NCI-H524 (cell line): ENCODE measurements at places on chromosomes 7 and 10.

DNA sequence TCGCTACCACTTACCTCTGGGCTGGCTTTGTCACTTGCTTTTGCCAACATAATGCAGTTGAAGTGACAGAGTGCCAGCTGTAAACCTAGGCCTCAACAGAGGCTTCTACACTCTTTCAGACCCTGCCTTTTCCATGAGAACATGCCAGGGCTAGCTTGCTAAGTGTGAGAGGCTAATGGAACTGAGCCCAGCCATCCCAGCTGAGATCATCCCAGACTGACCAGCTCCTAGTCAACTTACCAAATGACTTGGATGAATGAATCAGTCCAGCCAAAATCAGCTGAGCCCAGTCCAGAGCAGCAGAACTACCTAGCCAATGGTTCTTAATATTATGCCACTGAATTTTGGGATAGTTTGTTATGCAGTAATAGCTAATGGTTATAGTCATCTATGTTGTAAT, 34.7 kb upstream of the MKLN1 start:
- no peak for DNase-seq

DNA sequence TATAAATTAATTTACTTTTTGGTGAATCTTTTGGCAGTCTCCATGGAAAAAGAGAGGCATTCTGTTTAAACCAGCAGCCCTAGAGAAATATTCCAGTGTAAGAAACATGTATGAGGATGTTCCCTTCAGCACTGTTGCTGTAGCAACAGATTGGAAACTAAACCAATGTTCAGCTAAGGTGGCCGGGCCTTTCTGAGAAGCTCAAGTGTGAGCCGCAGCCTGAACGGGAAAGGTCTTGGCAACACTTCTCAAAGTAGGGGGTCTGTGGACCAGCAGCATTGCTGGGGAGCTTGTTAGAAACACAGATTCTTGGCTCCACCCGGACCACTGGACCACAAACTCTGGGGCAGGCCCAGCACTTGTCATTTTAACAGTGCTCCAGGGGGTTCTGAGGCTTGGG, 36.2 kb downstream of the RAMP3 start:
- DNase-seq: no peak

GRCh38 chr7:129553899-129554461, 51.6 kb downstream of the SMKR1 start:
- DNase-seq: no peak

DNA sequence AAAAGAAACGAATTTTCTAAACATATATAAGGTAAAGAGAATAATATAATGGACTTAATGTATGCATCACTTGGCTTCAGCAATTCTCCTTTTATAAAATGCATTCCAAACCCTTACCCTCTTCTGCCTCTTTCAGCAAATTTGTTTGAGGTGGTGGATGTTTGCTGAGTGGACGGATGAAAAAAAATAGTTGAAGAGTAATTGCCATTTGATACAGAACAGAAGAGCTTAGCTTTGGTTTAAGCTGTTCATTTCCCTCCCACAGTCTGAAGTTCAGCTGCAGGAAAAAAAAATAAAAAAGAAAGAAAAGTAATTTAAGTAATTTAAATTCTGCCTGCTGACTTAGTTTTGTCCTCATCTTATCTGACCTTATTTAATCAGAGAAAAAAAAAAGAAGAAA, 138.6 kb downstream of the GALNT17 start:
- DNase-seq: no peak

GRCh38 chr10:89664203-89664602, 19.2 kb upstream of the PANK1 start:
- no peak for DNase-seq

DNA sequence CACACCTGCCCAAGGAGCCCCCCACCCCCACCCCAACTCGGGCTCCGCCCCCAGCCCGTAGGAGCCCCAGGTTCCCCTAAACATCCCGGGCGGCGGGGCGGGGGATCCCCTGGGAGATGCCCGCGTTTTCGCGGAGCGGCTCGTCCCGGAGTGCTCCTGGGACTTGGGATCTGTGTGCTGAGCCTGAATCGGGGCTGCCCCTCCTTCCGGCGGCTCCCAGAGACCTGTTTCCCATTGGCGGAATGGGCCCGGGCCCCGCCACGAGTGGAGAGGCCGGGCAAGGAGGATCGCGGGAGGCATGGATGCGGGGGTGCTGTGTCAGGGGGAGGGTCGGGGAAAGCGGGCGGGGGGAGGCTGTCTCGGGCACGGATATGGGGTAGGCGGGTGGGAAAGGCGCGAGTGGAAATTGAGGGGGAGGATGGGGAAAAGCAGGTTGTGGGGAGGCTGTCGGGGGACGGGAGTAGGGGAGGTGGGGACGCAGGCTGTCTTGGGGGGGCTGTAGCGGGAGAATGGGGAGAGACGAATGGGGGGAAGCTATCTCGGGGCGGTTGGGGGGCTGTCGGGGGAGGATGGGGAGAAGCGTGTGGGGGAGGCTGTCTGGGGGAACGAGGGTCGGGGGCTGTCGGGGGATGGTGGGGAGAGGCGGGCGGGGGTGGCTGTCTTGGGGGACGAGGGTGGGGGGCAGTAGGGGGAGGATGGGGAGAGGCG, 572 bp upstream of the BHLHA15 start:
- DNase-seq: no peak
